ENCODE measurements at places on chromosomes 4 and X. TPM values are rescaled to one million over a fixed set of nuclear protein-coding genes. Genes with fewer than 3 reads are reported as not detected.
A peak's percentile ranks its signal among the peaks of the same experiment; 100 is the strongest.

CCNB3 gene
- 0.74 TPM for total RNA-seq

PIR gene
- total RNA-seq: 21.0 TPM

PABPC5 gene
- 3.1 TPM for total RNA-seq

MAGEC3 gene
- total RNA-seq: not detected

UBL4A gene
- total RNA-seq: 39.0 TPM

HSFX2 gene
- not detected for total RNA-seq

HMGN5 gene
- 5.2 TPM for total RNA-seq

RNF212 gene
- 11.8 TPM for total RNA-seq

FANCB gene
- total RNA-seq: 16.8 TPM

NPY2R gene
- total RNA-seq: 0.47 TPM

FATE1 gene
- 0.31 TPM for total RNA-seq

ATP1B4 gene
- not detected for total RNA-seq

GRCh38 chr4:26141911-26142638 lies 178.7 kb upstream of the RBPJ start:
- DNase-seq: no peak

- DNase-seq: no peak
These were observed 12.1 kb downstream of the EIF1AX start for GRCh38 chrX:20129547-20129946.

DNA sequence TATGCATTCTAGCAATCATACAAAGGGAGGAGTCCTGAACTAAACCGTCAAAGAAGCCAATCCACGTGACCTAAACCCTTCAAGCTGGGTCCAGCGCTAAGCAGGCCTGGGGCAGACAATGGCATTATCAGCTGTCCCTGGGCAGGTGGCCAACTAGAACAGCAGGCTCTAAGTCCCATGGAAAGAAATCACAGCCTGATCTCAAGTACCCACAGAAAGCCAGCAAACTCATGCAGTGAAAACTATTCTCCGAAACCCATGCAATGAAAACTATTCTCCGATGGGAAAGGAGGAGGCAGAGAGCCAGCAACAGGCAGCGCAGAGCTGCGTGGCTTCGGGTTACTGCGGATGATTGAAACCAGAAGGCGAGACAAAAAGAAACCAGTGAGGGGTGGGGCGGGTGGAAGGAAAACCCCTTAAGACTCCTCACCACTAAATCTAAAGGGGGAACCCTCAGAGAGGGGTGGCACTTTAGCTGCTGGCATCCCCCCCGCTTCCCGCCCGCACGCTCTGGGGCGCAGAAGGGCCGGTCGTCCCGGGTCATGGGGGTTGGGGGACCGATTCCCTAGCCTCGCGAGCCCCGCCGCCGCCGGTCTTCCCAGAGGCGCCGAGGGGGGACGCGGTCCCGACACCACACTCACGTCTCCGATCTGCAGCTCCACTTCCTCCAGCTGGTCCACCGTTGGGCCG lies 567 bp downstream of the C4orf46 start:
- peak; percentile 78 for DNase-seq

DNA sequence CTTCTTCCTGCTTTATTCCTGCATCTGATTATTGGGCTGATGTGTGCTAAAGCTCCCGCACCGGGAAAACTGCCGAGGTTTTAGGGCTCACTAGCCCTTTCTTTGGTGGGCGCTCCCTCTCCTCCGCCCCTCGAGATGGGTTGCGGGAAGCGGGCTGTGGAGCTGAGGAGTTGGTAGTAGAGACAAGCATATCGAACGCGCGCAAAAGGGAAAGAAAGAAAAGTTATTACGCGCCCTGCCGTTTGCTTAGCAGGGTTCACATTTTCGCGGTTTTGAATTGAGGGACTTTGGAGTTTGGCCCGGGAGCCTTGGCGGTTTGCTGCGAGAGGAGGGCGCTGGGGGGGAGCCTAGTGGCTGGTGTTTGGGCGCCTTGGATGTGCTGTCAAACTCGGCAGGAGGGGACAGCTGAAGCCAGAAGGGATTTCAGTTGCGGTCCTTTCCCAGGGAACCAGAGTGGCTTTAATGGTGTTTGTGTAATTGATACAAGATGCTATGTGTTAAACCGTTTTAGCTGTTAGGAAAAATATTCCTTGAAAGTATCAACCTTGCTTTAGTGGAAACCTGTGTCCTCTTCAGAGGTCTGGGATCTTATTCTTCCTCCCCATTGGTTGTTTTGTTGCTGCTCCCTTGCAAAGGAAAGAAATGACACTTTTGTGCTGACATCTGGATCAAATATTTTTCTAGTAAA lies 1.1 kb downstream of the GAB1 start:
- DNase-seq: peak; percentile 68

- no peak for DNase-seq
These were observed 147.2 kb upstream of the WDFY3 start for GRCh38 chr4:85113706-85114105.

DNA sequence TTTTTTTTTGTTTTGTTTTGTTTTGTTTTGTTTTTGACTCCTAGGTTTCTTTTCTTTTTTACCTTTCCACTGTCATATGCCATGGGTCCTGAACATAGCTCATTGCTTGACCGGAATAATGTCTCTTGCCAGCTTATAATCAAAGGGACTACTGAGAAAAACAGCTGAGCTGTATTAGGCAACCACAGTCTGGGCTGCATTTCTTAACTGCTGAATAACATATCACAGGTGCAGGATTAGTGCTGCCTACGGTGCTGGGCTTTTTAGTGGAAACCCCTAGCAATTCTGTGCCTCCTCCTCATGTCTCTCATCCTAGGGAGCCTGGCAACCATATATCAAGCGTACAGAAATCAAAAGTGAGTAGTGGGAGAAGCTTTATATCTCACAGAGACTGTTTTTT lies 333.5 kb downstream of the BMPR1B start:
- no peak for DNase-seq

GRCh38 chrX:109709129-109709631 lies 23.9 kb downstream of the ACSL4 start:
- peak; percentile 8 for DNase-seq

DNA sequence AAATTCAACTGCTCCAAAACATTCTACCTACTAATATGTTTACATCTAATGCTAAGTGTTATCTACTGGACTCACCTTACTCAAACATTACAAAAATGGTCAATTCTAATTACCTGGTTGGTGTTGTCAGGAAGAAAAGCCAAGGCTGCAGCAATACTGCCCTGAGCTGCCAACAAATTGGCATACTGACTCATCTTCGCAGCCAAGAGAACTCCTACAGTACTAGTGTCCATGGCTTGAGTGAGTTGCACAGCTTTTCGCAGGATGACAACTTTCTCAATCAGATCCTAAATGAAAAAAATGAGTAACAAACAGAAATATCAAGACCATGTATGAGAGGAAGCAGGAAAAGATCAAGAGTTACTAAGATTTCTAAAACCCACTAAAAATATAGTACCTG lies 39.6 kb downstream of the SEC31A start:
- DNase-seq: no peak

GRCh38 chr4:98686043-98686707 lies 27.8 kb upstream of the TSPAN5 start:
- DNase-seq: no peak

GRCh38 chrX:632366-633042 lies 1.9 kb downstream of the SHOX start:
- peak; percentile 66 for DNase-seq

DNA sequence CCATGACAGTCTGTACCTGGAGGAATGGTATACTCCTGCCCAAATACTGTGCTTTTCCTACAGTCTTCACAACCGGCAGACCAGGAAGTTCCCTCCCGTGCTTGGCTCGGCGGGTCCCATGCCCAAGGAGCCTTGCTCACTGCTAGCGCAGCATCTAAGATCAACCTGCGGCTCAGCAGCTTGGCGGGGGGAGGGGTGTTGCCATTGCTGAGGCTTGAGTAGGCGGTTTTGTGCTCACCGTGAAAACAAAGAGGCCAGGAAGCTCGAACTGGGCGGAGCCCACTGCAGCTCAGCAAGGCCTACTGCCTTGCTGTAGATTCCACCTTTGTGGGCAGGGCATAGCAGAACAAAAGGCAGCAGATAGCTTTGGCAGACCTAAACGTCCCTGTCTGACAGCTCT lies 152.7 kb downstream of the TEX11 start:
- DNase-seq: peak; percentile 62

DNA sequence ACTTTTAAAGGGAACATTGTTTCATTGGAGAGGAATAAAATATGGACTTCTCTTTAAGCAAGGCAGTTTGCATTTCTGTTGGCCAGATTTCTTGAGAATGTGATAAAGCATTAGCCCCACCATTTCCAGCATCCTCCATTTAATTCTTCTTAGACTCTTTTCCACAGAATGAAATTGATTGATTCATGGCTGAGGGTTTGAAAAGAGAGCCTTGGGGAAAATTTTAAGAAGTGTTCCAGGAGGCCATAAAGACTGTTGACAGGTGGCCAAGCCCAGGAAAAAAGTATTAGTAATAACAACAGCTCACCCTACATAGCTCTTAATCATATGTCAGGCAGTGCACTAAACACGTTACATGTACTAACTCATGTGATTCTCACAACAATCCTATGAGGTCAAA lies 53.4 kb downstream of the SHROOM3 start:
- DNase-seq: no peak

GRCh38 chr4:165555302-165555701 lies 176.5 kb downstream of the CPE start:
- no peak for DNase-seq

GRCh38 chrX:153583433-153583832 lies 15.5 kb downstream of the CCNQ start:
- no peak for DNase-seq

- DNase-seq: peak; percentile 27
These were observed 1602.4 kb downstream of the STIM2 start for GRCh38 chr4:28462766-28463700.

- no peak for DNase-seq
These were observed 134.4 kb upstream of the JADE1 start for GRCh38 chr4:128675083-128675482.

GRCh38 chr4:69576251-69576877 lies 63.1 kb downstream of the UGT2A2 start:
- no peak for DNase-seq

DNA sequence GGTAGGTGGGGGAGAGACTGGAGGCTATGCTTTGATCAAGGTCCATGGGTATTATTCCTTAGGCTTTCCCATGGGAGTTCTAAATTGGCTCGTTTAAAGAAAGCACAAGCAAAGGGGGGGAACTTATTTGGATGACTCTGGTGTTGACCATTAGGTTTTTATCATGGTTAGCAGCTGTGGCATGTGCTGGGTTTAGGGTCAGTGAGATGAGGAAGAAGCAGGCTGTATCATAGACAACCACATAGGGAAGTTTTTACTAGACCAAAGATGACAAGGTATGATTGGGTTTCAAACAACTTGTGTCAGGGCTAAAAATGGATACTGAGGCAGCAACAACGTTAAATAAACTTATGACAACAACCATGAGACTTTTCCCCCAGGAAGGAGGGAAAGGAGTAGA lies 97.7 kb downstream of the DNAAF6 start:
- DNase-seq: no peak

DNA sequence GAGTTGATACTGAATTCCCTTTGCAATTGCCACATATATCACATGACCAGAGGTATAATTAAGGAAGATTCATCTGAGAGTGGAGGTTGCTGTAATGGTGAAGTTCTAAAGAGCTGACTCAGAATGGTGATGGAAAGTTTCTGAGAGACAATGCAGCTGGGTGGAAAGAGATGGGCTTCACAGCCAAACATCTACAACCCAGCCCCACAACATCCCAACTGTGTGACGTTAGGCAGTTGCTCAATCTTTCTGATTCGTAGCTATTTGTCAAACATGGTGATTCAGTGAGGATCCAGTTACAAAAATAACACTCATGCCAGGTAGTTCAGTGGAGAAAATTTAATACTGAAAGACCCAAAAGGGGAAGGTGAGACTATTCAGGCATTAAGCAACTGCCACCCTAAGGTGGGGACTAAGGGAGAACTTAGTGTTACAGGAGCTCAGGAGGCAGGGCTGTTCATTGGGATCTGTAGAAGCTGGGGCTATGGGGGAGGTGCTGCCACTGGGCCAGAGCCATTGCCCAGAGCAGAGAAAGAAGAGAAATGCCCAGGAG lies 6.9 kb upstream of the AFF1 start:
- DNase-seq: no peak

- no peak for DNase-seq
These were observed at the start of gene C4orf51 for GRCh38 chr4:145679991-145680455. Gene C4orf51, plus strand, starts transcription at chr4:145680146. Its CDS starts 58 bp downstream, at chr4:145680204.

DNA sequence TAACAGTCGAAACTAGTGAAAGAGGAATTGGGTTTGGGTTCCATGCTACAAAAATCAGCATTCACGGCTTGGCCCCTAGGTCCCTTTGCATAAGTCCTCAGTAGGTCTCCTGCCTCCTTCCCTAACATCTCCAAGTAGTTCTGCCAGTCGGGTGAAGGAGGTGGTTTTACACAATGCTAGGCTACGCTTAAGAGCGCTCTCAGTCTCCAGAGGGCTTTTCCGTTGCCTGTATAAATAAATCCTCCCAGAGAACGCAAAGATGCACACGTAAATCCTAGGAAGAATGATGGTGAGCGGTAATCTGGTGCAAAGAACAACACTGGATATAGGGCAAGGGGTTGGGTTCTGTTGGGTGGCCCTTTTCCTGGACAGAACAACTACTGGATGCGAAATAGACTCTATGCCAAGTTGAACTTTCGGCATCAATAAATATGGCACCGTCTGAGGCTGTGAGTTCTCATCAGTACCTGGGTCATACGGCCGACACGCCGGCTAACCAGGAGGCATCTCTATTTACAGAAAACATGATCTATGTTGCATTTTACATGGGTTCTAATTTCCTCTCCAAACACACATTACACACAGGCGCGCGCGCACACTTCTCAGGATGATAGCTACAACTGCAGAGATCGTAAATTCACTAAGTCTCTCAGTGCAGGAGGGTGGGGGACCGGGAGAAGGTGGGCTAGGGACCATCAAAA lies 1.3 kb downstream of the CAMK2D start:
- DNase-seq: peak; percentile 38

GRCh38 chrX:14051416-14051815 lies 21.7 kb upstream of the GEMIN8 start:
- no peak for DNase-seq

DNA sequence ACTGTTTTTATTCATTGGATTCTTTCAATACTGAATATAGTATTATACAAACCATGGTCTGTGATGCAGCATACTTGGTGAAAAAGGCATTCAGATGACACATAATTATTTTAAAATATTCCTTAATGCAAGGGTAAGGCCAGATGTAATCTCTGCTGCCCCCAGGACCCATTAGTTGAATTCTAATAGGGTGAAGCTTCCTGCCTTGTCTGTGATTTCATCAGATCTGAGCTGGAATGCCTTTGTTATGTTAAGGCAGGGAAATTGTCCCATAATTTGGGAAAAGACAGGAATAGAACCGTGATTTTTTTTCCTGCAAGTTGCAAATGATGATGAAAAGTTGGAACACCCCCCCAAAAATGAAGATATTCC lies 26.1 kb downstream of the ZRSR2 start:
- peak; percentile 51 for DNase-seq
